ENCODE measurements at places on chromosomes 4 and X.

GRCh38 chrX:79182616-79183015, 38.1 kb downstream of the GPR174 start:
- DNase-seq = no peak

GRCh38 chrX:53357799-53358530, 64.5 kb downstream of the SMC1A start:
- DNase-seq = peak; percentile 17

DNA sequence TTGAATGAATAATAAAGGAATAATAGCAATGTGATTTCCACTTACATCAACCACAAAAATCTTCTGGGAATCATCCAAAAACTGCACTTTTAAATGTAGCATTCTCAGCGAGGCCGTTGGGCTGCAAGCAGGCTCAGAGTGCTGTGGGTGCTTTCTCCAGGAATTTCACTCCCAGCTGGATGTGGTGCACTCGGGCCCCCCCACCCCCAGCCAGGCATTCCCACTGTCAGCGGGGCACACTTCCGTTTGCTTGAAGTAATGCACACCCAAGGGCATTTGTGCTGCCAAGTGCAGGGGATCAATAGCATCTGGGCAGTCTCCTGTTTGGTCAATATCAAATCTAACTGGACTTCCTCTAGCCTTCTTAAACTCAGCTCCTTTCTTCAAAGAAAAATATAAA, at the start of gene FRMD7:
FRMD7 (minus strand) TSS at position 278 of the 400 bp plus-strand sequence; CDS start at position 102, 176 bp downstream.
- DNase-seq = no peak

DNA sequence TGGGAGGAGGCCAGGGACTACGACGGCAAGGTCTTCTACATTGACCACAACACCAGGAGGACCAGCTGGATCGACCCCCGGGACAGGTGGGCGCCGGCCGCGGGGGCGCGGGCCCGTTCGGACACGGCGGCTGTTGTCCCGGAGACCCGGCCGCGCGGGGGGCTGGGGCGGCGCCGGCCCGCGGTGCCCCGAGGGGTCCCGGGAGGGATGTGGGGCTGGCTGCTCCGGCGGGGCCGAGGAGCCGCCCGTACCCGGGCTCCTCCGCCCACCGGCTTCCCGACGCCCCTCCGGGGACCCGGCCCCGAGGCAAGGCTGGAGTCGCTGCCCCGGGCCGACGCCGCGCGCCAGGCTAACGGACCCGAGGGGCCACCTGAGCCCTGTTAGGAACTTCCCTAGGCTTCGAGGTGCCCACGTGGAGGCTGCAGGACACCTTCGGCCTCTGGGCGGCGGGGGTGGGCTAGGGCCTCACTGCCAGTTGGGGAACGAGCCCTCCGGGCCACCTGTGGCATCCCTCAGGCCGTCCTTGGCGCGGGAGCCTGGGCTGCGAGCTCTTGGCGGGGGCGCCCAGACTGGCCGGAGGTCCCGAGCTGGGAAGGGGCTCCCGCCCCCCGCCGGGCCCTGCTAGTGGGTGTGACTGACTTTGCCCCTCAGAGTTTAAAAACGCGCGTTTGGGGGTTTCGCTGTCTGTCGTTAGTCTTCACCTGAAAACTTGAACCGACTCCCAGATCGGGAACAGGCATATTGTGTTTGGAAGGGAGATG, 660 bp downstream of the WWC2 start:
- peak; percentile 9 for DNase-seq

- DNase-seq = no peak
Measured at GRCh38 chr4:183816882-183817509, 88.1 kb upstream of the STOX2 start.

- peak; percentile 30 for DNase-seq
Measured at GRCh38 chr4:168153596-168154440, 61.5 kb downstream of the ANXA10 start.

DNA sequence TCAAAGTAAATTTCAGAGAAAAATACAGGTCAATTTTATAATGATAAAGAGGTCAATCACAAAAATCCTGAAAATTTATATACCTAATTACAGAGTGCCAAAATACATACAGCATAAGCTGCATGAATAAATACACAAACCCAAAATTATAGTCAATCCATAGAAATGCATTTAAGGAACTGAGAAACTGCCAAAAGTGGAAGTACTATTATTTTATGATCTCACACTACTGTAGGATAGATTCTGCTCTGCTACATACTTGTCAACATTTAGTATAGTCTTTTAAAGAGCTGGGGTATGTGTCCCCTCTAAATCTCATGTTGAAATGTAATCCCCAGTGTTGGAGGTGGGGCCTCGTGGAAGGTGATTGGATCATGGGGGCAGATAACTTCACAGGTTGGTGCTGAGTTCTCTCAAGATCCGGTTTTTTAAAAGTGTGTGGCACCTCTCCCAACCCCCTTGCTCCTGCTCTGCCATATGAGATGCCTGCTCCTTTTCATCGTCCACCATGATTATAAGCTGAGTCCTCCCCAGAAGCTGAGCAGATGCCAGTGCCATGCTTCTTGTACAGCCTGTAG, 31.8 kb downstream of the CHIC2 start:
- DNase-seq = peak; percentile 4

DNA sequence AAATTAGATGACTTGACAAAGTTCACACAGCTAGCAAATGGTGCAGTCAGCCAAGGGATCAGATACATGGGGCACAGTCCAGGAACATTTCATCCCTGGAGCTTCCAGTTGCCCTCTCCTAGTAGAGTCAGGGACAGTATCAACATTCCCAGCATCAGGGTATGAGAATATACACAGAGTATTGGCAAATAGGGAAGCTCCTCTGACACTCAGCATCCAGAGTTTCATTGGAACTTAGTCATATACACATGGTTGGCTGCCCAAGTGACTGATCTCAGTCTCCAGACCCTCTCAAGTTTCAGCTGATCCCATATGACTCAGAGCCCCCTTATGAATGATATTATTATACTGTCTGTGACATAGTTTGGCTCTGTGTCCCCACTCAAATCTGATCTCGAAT, 13.7 kb upstream of the KCTD8 start:
- DNase-seq = no peak

DNA sequence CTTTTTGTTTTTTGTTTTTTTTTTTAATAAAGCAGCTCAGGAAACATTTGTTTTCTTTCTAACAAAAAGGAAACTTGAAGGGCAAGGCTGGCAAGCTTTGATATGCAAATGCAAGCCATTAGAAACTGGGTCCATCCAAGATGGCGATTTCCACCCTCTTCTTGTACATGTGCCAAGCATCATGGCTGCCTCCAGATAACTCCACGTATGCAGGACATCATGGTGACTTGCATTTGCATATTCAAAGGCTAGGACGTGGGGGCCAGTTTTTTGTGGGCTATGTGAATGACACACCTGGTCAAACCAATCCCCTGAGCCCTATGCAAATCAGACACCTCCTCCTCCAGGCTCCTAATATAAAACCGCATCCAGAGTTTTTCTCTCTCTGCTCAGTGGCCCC, 692.6 kb downstream of the FAM133A start:
- no peak for DNase-seq

GRCh38 chr4:164446516-164446915, 307.4 kb upstream of the SMIM31 start:
- DNase-seq = no peak

GRCh38 chr4:168880811-168881595, 129.1 kb downstream of the CBR4 start:
- peak; percentile 93 for DNase-seq

DNA sequence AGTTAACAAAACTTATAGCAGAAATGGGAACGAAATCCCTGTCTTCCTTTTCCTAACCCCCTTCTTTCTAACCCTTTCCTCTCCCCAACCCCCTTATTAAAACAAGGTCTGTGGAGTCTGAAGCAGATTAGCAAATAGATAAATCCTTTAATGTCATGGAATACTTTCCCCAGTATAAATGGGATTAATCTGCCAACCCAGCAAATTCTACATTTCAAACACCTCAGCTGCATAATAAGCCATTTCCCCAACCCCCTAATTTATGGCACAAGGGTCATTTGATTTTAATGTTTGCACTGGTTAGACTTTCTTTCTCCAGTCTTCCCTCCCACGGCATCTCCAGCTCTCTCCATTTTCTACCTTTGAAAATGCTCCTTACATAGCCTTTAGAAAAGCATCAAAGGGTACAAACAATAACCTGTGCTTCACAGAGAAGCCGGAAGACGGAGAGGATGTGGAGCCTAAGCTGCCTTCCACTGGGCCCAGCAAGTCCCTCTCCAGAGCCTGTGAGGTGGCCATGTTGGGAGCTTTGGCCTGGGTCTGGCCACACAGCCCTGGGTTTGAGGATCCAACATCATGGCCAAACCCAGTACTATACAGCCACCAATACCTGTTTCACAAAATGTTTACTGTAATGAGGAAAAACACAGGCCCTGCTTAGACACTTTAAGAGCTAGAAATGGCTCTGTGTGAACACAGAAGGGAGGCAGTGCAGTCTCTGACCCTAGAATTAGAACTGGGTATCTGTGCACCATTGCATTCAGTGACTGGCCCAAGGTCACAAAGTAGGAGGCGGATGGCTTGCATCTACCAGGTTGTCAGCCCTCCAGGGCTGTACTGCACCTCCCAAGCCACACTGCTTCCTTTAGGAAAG, 56.9 kb upstream of the SPRY1 start:
- no peak for DNase-seq

DNA sequence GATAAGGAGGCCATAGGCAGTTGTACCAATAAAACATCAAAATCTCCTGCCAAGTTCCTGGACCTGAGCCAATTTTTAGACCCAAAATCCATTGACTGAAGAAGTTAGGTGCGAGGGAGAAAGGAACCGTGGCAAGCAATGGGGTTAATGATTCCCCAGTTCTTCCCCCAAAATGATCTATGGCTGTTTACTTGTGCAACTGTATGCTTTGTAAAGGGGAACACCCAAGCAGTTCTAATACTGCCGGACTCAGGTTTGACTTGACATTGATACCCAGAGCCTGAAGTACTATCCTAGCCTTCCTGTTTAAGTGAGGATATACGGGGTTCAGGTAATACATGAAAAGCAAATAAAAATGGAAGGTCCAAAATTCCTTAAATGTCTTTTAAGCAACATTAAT, 6.7 kb upstream of the EIF4E start:
- no peak for DNase-seq

DNA sequence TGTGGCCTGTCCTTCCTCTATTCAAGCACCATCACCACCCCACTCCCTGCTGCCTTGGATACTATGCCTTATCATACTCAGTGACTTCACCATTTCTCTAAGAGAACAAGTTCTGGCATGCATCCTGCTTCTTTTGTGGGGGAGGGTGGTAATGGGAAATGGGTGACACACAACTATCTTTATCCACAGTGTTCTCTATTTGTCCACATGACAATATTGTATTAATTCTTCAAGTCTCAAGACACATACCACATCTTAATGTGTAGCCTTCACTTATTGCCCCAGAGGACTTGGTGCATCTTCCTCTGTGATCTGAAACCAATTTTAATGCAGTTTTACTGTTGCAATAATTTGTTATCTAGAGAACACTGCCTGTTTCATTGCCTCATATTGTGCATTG, 29.3 kb upstream of the UGT2B7 start:
- no peak for DNase-seq

- no peak for DNase-seq
Measured at GRCh38 chrX:40078489-40079227, 19.1 kb downstream of the BCOR start.

DNA sequence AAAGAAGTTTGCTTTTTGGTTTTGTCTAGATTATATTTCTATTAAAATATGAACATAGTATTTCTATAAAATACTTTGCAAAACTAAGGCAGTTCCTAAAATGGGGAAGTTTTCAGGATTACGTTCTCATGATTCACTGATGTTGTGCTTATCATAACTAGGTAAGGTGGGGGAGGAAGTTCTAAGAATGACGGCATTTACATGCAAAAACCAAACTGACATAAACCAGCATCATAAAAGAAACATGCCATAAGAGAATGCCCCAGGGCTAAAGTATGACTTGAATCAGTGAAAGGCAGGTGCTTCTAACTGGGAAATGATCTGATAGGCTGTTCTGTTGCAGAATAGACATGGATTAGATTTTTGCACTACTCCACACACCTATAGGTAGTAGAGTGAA, 204.7 kb upstream of the JADE1 start:
- no peak for DNase-seq

- DNase-seq = no peak
Measured at GRCh38 chr4:8409264-8410065, 31.1 kb downstream of the ACOX3 start.

DNA sequence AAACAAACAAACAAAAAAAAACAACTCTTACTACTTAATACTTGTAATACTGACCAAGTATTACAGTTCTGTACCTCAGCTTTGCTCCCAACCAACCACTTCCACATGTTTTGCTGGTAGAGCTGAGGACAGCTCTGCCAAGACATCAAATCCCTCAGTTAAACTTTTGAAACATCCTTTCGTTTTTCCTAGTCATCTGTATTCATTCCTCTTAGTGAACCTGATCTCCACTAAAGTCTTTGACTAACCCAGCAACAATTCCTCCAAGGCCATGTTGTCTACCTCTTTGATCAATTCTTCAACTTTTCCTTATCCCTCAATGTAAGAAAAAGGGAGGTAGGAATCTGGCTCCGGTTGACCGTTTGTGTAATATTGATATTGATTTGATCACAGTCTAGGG, 247.5 kb downstream of the ARHGAP24 start:
- DNase-seq = no peak

DNA sequence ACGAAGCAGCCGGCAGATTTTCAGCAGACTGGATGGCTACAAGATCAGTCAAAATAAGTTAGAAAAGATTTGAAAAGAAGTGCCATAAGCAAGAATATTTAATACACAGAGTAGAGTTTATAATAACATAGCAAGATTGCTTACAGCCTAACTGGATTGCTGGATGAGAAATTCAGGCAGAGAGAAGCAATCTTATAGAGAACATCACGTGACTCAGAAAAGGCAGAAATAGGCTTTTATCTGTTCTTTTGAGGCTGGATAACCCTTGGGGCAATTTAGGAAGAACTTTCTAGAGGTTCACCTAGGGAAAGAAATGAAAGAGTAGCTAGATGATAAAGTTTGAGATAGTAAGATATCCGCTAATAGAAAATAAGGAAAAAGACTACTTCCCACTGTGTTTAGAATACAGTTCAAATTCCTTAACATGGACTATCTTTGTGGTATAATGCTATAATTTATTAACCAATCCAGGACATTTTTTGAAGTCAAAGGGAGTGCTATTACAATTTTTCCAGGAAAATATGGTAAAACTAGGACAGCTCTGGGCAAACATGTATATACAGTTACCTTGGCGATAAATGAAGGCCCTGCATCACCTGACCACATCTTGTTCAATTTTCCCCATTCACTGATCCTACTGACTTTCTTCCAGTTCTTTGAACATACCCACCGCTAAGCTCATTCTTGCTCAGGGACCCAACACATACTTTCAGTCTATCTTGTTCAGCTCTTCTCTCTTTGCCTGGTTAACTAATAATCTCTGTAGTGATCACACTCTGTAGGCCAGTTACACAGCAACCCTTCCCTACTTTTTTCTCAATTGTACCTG, 12.7 kb upstream of the SPCS3 start:
- DNase-seq = no peak

DNA sequence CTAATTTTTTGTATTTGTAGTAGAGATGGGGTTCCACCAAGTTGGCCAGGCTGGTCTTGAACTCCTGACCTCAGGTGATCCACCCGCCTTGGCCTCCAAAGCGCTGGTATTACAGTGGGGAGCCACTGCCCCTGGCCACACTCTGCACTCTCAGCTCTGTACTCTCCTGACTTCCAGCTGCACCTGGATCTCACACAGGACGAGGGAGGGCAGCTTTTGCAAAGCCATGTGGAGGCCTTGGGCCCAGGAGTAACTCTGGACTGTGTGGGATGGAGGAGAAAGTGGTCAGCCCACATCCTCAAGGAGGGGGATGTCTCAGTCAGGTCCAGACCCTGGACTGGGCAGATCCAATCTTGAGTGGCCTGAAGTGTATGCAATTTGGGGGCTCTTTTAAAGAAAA, 23.0 kb downstream of the NAT8L start:
- DNase-seq = no peak

GRCh38 chr4:12595489-12595888, 888.7 kb downstream of the RAB28 start:
- DNase-seq = no peak
